NCI-H2081 treated with DMSO at 0.1 percent for 48 hours (cell line): ENCODE measurements at places on chromosomes 7 and 10.

DNA sequence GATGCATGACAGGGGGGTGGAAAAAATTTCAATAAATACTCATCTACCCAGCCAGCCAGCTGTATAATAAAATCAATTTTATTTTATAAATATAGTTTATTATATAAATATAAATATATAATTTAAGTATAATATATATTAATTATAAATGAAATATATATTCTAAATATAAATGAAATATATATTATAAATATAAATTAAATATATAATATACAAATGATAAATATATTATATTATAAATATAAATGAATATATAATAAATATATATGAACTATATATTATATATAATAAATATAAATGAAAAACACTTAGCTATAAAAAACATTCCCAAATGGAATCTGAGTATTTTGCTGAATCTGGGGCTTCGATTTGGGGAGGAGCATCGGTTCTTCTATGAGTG lies 79.4 kb upstream of the CDCA7L start:
- DNase-seq: no peak

- no peak for DNase-seq
These were observed 64.1 kb upstream of the EEPD1 start for GRCh38 chr7:36088966-36089365.

DNA sequence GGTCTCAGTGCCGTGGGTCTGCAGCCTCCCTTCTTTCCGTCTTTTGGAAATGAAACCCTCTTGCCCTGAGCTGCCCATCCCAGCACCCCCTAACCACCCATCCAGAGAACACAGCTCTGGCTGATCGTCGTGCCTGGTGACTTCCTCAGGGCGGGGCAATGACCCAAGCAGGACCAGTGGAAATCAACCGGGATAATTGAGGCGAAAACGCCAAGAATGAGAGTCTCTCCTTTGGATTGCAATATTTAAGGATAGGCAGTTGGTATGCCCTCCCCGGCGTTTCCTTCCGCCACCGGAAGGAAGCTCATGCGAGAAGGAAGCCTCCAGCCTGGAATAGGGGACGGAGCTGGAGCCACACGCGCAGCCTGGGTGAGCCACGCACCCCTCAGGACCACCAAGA lies 73.7 kb upstream of the PFKP start:
- DNase-seq: no peak

GRCh38 chr7:73832806-73833205 lies 2.0 kb downstream of the CLDN4 start:
- no peak for DNase-seq

GRCh38 chr10:35926846-35927245 lies 284.8 kb upstream of the FZD8 start:
- no peak for DNase-seq

DNA sequence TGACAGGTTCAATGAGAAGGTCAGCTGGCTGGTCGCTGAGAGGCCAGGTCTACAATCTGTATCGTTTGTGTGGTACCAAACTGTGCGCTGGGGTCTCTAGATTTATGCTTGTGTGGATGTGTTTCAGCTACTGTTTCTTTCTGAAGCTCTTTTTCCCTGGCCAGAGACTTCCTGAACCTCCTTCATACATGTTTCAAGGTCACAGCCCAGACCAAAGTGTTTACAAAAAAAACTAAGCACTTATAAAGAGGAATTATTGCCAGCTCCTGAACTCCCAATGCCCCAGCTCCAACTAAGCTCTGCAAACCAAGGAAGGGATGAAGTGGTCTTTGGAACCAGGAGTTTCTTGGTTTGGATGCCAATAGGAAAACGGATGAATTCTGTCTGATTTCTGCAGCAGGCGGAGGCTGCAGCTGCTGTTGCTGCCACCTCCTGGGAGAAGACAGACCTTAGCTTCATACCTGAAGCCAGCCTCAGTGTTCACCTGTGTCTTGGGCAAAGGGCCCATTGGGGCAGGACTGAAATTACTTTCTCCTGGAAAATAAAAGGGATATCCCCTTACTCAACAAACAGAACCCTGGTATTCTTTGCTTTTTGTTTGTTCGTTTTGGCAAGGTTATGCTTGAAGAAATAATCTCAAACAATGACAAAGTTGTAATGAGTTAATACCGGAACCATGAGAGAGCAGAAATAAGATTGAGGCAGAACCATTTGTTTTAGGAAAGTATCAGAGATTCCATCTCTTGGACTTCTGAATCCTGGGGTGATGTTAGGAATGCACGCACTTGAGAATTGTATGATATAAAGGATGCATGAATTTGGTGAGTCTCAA lies 24.6 kb upstream of the MKLN1 start:
- DNase-seq: no peak

DNA sequence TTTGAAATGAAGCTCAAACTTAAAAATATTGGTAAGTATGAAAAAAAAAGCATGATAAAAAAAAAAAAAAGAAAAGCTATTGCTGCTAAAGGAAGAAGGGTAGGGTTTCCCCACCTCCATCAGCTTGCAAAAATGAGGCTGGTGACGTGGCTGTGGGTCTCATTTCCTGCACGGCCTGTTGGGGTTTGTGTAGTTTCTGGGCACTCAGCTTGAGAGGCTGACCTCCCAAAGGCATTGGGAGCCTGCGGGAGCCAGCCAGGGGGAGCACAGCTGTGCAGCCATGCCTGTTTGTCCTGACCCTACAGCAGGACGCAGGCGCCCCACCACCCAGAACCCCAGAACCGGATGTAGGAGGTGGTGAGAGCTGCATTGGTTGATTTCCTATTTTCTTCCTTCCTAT lies 48.8 kb upstream of the CARD11 start:
- DNase-seq: no peak

DNA sequence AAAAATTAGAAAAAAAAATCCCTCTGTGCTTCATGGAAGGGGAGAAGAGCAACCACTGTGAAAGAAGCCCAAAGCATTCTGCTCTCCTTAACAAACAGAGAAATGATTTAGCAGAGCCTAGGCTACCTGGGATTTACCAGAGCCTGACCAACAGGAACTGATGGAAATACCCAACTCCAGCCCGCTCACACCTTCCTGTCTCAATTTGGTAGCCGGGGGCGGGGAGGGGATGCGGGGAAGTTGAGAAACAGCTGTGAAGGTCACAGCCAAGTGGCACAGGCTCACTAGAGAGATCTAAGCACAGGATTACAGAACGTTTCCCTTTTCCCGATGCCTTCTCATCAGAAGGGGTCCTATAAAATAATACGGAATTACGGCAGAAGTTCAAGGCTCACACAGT lies 17.6 kb downstream of the RSU1 start:
- DNase-seq: no peak
